Germinal center (tissue), 1 donor: ENCODE measurements at places on chromosomes 7 and 10.

GRCh38 chr7:130989101-130989795 lies 255.2 kb upstream of the KLF14 start:
- DNase-seq, result no peak

DNA sequence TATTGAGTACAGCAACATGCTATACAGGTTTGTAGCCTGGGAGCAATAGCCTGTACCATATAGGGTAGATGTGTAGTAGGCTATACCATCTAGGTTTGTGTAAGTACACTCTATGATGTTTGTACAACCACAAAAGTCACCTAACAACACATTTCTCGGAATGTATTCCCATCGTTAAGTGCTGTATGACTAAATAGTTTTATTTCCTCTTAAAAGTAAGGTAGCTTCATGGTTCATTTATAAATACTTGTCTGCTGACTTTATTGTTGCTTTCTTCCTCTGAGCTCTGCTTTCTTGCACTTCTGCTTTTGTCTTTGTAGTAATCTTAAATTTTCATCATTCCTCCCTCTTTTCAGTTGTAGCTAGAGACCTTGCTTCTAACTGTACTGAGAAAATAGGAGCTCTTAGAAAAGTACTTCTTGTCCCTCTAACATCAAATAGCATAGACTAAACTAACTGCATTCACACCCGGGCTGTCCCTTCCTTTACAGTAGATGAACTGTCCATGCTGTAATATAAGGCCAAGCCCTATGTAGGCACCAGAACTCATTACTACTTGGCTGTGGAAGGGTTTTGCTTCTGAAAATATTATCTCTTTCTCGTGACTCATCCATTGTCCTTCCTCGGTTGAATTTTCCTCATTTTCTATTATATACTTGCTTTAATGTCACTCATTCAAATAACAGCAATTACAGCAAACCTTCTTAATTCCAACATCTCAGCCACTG lies 55.4 kb upstream of the FAM3C start:
- peak; percentile 5 for DNase-seq

- DNase-seq, result no peak
These were observed 300.2 kb downstream of the BAMBI start for GRCh38 chr10:28977518-28977917.

DNA sequence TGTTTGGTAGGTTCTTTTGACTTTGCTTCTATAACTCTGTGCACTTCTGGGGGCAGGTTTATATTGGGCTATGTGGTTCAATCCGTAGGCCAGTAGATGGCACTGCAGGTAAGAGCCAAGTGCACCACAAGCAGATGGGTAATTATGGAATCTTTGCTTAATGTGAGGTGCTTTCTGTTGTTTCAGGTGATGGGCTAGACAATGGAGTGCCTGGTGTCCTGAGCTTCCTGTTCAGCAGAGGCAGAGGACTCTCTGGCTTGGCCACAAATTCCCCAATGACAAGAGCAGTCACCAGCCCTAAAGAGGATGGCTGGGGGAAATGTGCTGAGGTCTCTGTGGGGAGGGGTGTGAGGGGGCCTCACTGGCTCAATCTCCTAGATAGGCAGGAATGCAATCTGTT lies 455.0 kb downstream of the CCSER2 start:
- peak; percentile 14 for DNase-seq

GRCh38 chr7:18426564-18427226 lies 68.9 kb upstream of the HDAC9 start:
- DNase-seq, result no peak

DNA sequence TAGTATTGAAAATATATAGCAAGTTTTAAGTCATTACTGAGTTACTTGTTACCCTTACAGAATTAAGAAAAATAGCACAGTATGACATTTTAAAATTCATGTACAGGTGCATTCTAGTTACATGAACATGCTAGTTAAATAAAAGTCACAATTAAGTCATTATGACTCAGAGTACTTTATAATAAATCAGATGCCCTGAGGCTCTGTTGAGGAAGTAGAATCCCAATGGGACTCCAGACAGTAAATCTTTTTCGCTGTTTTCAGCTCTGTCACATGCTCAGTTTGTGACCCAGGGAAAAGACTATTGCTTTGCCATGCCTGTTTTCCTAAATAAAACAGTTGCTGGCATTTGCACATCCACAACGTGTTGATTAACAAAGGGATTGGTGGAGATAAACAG lies 21.0 kb downstream of the NUDT13 start:
- DNase-seq, result no peak
